ENCODE measurements at places on chromosomes 2 and 18.

DNA sequence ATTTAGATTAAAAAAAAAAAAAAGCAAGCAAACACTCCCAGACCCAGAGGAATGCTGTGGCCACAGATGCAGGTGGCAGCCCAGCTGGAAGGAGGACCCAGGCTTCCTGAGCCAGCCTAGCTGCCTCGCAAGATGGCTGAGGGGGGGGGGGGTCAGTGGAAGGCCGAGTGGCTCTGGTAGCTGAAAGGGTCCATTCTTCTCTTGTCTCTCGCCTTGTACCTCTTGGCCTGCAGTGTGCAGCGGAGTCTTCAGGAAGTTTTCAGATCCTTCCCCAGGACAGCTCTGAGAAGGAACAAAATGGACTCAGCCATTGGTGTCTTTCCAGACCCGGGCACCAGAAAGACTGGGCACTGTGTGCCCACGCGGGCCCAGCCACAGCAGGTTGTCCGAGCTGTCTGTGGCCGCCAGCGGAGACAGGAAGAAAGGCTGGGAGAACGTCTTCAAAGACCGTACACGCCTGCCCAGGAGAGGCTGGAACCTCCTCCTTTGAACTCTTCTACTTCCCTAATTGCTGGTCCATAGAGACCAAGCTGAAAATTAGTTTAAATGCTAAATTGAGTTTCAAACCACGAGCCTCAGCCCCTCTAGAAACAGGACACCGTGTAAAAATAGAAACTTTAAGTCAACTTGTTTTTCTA lies 21.3 kb downstream of the APCDD1 start:
- DNase-seq, result no peak

- no peak for DNase-seq
Observed at GRCh38 chr18:57797209-57797651, 5.9 kb downstream of the ATP8B1 start.

GRCh38 chr2:142180820-142181533 lies 50.2 kb upstream of the LRP1B start:
- no peak for DNase-seq

- no peak for DNase-seq
Observed at GRCh38 chr2:74778381-74779264, 55.3 kb upstream of the HK2 start.

GRCh38 chr18:22355069-22355468 lies 62.6 kb downstream of the CTAGE1 start:
- no peak for DNase-seq

GRCh38 chr2:155494744-155495143 lies 796.2 kb downstream of the KCNJ3 start:
- no peak for DNase-seq

DNA sequence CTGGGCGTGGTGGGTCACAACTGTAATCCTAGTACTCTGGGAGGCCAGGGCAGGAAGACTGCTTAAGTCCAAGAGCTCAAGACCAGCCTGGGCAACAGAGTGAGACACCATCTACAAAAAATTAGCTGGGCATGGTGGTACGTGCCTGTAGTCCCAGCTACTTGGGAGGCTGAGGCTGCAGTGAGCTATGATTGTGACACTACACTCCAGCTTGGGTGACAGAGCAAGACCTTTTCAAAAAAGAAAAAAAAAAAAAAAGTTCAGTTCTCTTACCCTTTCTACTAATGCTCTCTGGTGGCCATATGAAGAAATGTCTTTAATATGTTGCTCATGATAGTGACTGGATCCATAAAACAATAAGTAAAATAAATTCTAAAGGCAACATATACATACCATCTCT lies 14.9 kb downstream of the TYW5 start:
- no peak for DNase-seq

DNA sequence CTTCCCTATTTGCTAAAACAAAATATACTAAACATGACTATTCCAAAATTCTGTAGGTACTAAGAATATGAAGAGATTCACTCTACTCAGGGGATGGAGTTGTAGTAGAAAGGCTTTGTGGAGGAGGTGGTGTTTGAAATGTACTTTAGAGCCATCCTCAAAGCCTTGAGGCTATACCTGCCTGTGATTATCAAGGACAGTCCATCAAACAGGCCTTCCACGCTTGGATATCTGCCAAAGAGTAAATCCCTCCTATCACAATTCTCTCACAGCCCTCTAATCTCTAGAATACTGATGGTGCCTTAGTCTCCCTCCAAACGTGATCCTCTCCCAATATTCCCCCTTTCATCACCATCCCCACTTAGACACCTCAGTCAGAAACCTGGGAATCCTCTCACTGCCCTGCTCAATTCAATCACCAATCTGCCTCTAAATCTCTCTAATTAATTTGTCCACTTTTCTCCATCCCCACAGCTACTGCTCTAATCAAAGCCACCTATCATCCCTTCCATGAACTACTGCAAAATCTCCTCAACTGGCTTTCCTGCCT lies 13.1 kb downstream of the SOS1 start:
- no peak for DNase-seq

- no peak for DNase-seq
Observed at GRCh38 chr2:148022351-148022750, 1.5 kb downstream of the MBD5 start.

DNA sequence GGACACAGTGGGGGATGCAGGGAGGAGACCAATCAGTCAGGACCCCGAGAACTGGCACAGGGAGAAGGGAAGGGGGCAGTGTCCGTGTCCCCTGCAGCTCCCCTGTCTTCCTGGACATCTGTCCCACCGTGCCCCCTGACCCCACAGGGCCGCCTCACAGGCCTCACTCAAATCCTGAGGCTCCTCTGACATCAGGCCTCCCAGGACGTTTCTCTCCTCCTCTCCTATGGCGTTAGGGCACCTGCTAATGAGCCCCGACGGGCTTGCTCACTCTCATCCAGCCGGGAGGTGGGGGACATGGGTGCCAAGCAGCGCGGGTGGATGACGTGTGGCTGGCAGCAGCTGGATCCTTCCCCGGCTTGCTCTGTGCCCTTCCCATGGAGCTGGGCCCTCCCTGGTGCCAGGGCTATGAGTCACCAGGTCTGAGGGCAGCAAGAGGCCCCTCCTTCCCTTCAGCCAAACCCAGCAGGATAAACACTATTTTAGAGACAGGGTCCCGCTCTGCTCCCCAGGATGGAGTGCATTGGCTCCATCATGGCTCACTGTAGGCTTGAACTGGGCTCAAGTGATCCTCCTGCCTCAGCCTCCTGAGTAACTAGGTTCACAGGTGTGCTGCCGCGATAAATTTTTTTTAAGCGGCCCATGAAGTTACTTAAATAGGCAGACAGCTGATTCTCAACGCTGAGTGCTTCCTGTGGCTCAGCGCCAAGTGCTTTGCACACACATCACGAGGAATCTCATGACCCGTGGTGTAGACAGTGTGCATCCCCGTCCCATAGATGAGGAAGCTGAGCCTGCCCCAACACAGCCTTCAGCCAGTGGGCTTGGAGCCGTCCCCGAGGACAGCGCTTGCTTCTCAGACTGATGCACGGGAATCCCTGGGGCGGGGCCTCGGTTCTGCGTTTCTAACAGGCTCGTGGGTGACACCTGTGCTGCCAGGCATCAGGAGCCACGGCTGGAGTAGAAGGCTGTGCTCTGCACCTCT lies 64.5 kb upstream of the HDAC4 start:
- peak; percentile 75 for DNase-seq

- no peak for DNase-seq
Observed at GRCh38 chr2:215969131-215969841, 44.1 kb downstream of the MREG start.

DNA sequence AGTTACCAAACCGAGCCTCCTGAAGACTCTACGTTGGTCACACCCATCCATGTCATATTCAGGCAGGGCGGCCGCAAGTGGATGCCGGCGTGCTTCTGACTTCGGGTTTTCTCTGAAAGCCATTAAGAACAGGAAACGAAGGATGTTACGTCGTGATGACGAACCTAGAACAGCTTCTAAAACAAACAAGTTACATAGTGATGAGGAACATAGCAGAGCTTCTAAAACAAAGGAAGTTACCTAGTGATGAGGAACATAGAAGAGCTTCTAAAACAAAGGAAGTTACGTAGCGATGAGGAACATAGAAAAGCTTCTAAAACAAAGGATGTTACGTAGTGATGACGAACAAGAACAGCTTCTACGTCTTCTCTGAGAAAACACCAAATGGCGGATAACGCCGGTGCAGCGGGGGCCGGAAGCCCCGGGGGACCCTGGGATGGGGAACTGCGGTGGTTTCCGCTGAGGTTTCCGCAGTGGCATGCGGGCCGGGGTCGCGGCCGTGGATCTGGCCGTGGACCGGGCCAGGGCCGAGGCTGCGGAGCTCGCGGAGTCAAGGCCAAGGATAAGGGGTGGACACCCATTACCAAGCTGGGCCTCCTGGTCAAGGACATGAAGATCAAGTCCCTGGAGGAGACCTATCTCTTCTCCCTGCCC lies 141.1 kb downstream of the SOCS6 start:
- no peak for DNase-seq

- DNase-seq, result no peak
Observed at GRCh38 chr2:126877041-126877440, 21.6 kb upstream of the TEX51 start.

GRCh38 chr2:170222842-170223241 lies 44.9 kb downstream of the MYO3B start:
- no peak for DNase-seq

DNA sequence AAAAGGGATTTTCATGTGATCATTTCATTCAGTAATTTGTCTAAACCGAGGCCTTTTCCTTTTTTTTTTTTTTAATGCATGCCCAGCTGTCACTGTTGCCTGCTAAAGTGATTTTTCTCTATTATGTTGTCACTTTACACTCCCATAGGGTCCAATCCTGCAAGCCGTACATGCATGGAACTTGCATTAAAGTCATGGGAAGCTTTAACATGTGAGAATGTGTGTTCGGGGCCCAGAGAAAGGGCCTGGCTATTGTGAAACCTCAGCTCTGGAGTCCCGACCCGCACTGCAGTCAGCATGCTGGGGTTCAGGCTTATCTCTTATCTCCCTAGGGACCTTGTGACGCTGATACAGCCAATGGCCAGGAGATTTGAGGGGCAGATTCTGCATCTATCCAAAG lies 474.6 kb downstream of the SLC4A3 start:
- DNase-seq, result no peak

- DNase-seq, result no peak
Observed at GRCh38 chr18:59813942-59814341, 85.9 kb upstream of the PMAIP1 start.

DNA sequence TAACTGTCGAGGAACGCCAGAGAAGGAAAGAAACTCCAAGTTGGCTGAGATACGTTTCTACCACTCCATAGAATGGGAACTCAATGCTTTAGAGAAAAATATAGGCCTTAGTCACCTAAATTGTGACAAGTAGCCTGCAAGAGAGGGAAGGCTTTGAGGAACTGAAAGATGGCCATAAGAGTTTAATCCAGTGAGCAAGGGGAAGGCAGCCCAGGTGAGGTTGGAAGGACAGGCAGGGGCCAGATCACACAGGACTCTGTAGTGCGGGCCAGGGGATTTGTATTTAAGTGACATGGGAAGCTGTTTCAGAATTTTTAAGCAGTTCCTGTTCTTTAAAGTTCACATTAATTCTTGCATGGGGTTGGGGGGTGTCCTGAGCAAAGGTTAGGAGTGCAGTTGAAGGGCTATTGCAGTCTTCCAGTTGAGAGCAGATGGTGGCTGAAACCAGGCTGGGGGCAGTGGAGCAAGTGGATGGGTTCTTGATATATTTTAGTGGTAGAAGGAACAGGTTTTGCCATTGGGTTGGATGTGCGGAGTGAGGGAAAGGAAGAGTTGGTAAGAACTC lies 138.9 kb upstream of the PELI1 start:
- DNase-seq, result no peak

GRCh38 chr2:60553495-60554073 lies at the start of gene BCL11A:
BCL11A (minus strand) TSS chr2:60553654; CDS start chr2:60553270, 384 bp downstream.
- peak; percentile 66 for DNase-seq

DNA sequence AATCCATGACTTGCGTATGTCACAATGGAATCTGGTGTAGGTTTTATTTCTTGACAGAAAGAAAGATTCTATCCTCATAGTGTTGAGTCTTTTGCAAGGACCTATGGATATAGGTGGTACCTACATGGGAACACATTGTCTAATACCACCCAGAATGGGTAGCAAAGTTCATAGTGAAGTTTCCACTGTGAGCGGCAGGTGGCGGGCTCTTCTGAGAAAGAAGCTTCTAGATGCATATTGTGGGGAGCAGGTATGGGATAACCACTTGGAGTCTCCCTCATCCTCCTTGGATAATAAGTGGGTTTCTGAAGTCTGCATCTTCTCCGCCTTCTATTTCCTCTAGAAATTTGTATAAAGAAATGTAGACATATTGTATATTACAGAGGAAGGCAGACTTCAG lies 44.9 kb downstream of the LINC00305 start:
- DNase-seq, result no peak

DNA sequence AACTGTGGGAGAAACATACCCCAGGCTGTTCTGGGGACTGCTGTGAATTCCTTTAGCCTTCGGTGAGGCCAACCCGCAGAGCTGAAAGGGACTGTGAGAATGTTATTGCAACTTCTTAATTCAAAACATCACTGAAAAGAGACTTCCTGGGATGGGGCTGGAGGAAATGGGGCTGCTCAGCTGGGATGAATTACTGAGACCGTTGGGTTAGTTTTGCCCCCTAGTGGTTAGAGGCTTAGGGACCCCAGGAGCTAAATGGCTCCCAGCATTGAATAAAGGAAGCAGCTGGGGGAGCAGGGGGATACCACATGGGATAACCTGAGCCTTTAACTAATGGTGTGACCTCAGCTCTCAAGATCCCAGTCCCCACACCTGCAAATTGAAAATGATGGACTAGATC lies 941.1 kb upstream of the FANCL start:
- no peak for DNase-seq

DNA sequence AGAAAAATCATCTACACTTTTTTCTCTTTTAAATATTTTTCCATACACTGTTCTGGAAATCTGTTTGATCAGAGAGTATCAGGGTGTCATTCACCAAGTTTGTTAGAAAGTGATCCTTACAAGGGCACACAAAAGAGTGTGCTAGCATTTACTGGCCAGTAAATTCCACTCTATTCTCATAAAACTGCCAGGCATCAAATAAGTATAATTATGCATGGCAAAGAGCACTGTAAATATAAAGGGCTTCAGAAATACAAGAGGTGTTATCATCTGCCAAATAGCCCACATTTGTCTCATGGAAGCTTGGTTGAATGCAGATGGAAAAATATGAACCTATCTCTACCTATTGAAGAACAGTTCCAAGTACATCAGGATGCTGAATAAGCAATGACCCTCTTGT lies 847.3 kb upstream of the ACVR2A start:
- no peak for DNase-seq

- no peak for DNase-seq
Observed at GRCh38 chr2:179130560-179130959, 80.6 kb upstream of the CCDC141 start.

- no peak for DNase-seq
Observed at GRCh38 chr2:239691720-239692119, 290.9 kb upstream of the HDAC4 start.

DNA sequence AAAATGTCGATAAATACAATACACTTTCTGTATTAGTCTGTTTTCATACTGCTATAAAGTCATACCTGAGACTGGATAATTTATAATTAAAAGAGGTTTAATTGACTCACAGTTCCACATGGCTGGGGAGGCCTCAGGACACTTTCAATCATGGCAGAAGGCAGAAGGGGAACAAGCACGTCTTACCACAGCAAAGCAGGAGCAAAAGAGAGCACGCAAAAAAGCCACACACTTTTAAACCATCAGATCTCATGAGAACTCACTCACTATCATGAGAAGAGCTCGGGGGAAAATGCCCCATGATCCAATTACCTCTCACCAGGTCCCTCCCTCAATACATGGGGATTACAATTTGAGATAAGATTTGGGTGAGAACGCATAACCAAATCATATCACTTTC lies 256.7 kb downstream of the ANAPC1 start:
- no peak for DNase-seq
